Activated CD4-positive, alpha-beta T cell treated with anti-CD3 and anti-CD28 coated beads for 36 hours (primary cell): ENCODE measurements at places on chromosomes 7 and 10. TPM values are rescaled to one million over a fixed set of nuclear protein-coding genes. Genes with fewer than 3 reads are reported as not detected.
A peak's percentile ranks its signal among the peaks of the same experiment; 100 is the strongest.

ATP5MK gene
- 447 TPM for total RNA-seq

ACSM6 gene
- not detected for total RNA-seq

UBE2D1 gene
- total RNA-seq, result 12.7 TPM

SPDYE5 gene
- total RNA-seq, result not detected

ITGB8 gene
- total RNA-seq, result not detected

FXYD4 gene
- total RNA-seq, result not detected

LRIT1 gene
- not detected for total RNA-seq

IFIT3 gene
- 21.1 TPM for total RNA-seq

HTR5A gene
- total RNA-seq, result not detected

GPRIN2 gene
- not detected for total RNA-seq

OR2A42 gene
- total RNA-seq, result not detected

MSANTD7 gene
- 19.2 TPM for total RNA-seq

DNA sequence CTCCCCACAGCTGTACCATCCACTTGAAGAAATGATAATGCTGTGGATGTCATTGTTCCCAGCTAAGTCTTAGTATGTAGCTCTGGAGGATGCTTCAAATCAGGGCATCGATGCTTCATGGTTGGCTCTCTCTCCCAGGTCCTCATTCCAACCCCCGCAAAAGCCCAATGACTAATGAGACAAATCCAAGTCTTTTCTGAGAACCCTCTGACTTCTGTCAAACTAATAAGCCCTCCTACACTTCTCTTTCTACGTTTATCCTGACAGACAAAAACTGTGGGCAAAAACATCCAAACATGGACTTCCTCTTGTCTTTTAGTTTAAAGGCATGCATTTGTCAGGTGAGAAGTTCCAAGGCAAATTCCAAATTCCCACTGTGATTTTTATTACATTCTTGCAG lies 260.4 kb upstream of the TAC1 start:
- H3K36me3 ChIP-seq, result no peaks in the 10 kb centered on the region
- no peaks in the 10 kb centered on the region for H3K4me1 ChIP-seq
- H3K27me3 ChIP-seq, result peaks cover 1% of the 10 kb centered on the region
- H3K4me3 ChIP-seq, result no peak overlapping the region

DNA sequence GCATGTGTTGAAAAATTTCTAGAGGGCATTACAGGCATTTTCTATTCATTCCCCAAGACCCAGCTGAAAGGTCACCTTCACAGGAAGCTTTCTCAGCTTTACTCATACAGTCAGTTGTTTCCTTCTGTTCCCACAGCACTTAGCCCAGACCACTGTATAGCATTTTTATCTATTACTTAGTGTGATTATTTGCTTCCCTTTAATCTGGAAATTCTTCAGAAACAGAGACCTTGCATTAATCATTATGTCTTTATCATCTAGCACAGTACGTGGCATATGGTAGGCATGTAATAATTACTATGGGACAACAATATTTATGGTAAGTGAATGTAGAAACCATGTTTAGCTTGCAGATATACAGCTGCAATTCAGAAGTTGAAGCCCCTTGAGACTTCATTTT lies 38.2 kb upstream of the CDK6 start:
- H3K27me3 ChIP-seq, result peaks cover 2% of the 10 kb centered on the region
- H3K27ac ChIP-seq, result no peak overlapping the region
- DNase-seq, result no peak
- H3K4me3 ChIP-seq, result no peak overlapping the region
- peaks cover under 1% of the 10 kb centered on the region for H3K36me3 ChIP-seq

- DNase-seq, result no peak
- H3K27ac ChIP-seq, result no peak overlapping the region
- H3K4me1 ChIP-seq, result no peaks in the 10 kb centered on the region
- no peaks in the 10 kb centered on the region for H3K36me3 ChIP-seq
Observed at GRCh38 chr7:96045919-96046318, 273.6 kb downstream of the DYNC1I1 start.

DNA sequence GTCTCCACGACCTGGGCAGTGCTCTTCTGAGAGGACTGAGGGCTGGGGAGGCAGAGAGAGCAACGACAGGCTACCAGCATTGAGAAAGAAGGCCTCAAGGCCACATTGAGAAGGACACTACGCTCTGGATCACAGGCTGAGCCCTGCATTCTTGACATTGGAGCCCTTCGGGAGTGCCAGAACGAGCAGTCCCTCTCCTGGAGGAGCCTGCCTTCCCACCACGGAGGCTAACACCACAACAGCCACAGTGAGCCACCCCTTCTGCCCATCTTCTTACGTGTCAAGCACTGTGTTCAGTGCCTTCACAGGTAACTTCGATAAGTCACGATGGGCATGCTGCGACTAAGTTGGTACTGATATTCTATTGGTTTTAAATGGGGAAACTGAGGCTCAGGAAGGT lies 267.8 kb downstream of the RPS24 start:
- no peak overlapping the region for H3K27ac ChIP-seq
- no peaks in the 10 kb centered on the region for H3K27me3 ChIP-seq
- DNase-seq, result no peak
- H3K4me3 ChIP-seq, result no peak overlapping the region

DNA sequence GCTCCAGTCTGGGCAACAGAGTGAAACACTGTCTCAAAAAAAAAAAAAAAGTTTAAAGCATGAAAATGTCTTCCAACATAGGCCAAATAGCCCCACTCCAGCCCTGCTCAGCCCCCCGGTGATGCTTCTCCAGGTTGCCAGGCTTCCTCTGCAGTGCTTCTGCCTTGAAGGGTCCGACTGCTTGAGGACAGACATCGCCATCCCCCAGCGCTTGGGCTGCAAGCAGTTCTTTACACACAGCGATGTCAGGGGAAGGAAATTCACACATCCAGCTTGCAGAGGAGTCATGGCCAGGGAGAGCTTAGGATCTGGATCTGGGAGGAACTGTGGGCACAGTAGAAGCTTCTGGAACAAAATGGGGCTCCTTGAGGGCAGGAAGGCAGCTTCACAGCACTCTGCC lies 26.9 kb downstream of the LYZL1 start:
- no peak for DNase-seq
- H3K4me1 ChIP-seq, result peaks cover 9% of the 10 kb centered on the region
- no peaks in the 10 kb centered on the region for H3K36me3 ChIP-seq
- no peak overlapping the region for H3K4me3 ChIP-seq
- no peak overlapping the region for H3K27ac ChIP-seq

- no peaks in the 10 kb centered on the region for H3K4me1 ChIP-seq
- no peak overlapping the region for H3K27ac ChIP-seq
- peaks cover 2% of the 10 kb centered on the region for H3K27me3 ChIP-seq
- H3K36me3 ChIP-seq, result no peaks in the 10 kb centered on the region
- no peak for DNase-seq
- no peak overlapping the region for H3K4me3 ChIP-seq
Observed at GRCh38 chr10:59779756-59780533, 26.7 kb upstream of the MRLN start.

GRCh38 chr7:111770116-111770515 lies 207.8 kb upstream of the IMMP2L start:
- no peak for DNase-seq
- H3K4me3 ChIP-seq, result no peak overlapping the region
- H3K27ac ChIP-seq, result no peak overlapping the region
- H3K36me3 ChIP-seq, result no peaks in the 10 kb centered on the region
- H3K27me3 ChIP-seq, result peaks cover 8% of the 10 kb centered on the region

GRCh38 chr10:104396581-104396980 lies 42.9 kb downstream of the CFAP58 start:
- H3K27me3 ChIP-seq, result peaks cover 24% of the 10 kb centered on the region
- DNase-seq, result no peak
- H3K4me1 ChIP-seq, result peaks cover 2% of the 10 kb centered on the region
- no peaks in the 10 kb centered on the region for H3K36me3 ChIP-seq

DNA sequence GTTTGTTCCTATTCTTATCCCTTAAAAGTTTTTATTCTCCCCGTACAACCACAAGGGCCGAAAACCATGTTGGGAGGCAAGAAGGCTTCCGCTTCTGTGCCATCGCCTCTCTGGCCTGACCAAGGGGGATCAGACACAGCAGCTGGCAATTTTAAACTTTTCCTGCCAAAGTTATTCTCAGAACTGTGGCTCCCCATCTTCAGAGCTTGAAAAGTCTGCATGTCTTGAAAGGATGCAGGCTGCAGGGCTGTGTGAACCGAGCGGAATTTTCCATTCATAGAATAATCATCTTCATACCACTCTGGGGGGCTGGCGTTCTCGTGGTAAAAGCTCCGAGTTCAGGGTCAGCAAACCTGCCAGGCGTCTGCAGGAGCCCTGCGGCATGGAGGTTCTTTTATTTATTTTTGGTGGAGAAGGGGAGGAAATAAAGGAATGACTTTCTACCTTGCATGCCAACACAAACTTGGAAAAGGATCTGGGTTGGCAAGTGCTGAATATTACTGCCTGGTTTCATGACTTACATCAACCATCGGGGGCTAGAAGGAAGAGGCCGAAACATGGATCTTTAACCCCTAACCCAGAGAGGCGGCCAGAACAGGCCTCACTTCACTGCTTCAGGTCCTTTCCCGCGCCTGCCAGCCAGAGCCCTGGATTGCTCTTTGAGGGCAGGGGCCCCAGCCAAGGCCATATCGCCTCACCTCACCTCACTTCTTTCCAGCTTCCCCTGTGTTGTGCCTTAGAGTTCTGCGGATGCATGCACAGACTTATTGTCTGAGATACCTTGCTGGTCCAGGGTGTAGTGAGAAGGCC lies 3.0 kb upstream of the NANOS1 start:
- H3K27me3 ChIP-seq, result no peaks in the 10 kb centered on the region
- H3K27ac ChIP-seq, result no peak overlapping the region
- H3K4me3 ChIP-seq, result no peak overlapping the region
- DNase-seq, result no peak
- H3K36me3 ChIP-seq, result peaks cover 2% of the 10 kb centered on the region

GRCh38 chr10:13707156-13707881 lies 120.6 kb downstream of the PRPF18 start:
- no peaks in the 10 kb centered on the region for H3K36me3 ChIP-seq
- peaks cover 25% of the 10 kb centered on the region for H3K27me3 ChIP-seq
- peak overlapping the region; percentile 13 for H3K27ac ChIP-seq
- peaks cover 19% of the 10 kb centered on the region for H3K4me1 ChIP-seq
- H3K4me3 ChIP-seq, result peak overlapping the region; percentile 49

DNA sequence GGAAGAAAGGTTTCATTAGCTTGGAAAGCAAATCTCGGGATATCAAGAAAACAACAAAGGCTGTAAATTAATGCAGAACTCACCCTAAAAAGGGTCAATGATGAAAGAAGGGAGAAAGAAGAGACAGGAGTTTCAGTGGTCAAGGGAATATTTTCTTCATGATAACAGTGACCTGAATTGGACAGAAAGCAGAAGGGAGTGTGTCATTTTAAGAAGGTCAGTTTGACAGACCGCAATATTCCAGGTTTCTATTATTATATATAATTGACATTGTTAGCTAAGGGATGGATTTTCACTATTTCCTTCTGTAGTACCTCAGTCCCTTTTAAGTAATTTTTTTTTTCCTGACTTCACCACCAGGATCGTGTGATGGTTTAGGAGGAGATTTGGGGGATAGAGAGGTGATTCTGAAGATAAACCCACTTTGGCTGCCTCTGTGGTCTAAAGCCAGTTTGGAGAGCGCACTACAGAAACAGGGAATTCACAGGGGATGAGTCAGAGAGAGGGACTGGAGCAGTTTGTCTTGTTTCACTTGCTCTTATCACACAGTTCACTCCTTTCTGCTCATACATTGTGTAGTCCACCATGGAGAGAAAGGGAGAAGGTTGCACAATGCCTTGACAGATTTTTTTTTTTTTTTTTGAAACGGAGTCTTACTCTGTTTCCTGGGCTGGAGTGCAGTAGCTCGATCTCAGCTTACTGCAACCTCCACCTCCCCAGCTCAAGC lies 417.9 kb downstream of the AUTS2 start:
- no peak overlapping the region for H3K27ac ChIP-seq
- no peak overlapping the region for H3K4me3 ChIP-seq
- H3K27me3 ChIP-seq, result peaks cover 4% of the 10 kb centered on the region
- DNase-seq, result no peak
- H3K4me1 ChIP-seq, result no peaks in the 10 kb centered on the region
